ENCODE measurements at places on chromosomes 6 and 20. TPM values are rescaled to one million over a fixed set of nuclear protein-coding genes. Genes with fewer than 3 reads are reported as not detected.

DNA sequence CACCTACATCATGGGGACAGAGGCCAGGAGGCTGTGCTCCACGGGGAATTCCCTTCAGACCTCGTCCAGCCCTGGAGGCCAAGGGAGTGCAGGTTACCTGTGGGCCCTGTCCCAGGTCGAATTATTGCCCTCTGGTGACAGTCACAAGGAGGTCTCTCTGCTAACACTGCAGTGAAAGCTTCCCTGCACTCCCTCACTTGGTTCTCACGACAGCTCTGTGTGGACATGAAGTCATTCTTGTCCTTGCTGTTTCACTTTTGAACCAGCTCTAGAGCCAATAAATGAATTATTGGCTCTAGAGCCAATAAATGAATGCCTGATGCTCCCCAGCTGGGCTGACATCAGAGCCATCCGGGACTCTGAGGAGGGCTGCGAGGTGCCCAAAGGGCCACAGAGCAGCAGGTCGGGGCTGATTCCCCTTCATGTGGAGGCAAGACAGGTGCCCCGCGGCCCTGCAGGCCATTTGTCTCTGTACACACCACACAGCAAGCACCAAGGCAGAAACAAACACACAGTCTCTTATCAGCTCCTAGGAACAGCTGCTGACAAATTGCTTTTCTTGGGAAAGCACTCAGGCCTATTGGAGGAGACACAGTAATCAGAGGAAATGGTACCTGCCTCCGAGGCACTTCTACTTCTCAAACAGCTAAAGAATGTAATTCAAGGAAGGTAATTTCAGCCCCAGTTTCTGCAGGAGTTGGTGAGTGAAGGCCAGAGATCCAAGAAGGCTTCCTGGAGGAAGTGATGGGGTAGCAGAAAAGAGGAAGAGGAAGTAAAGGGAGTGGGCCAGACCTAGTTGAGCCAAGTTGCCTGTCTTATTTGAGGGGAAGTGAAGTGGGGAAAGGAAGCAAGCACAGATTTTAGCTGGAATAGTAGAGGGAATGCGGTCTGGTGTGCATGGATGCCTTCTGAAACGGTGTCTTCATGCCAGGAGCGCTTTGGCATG is 27.5 kb upstream of the TBXT start:
- no peak for DNase-seq

- DNase-seq: no peak
Observed at GRCh38 chr6:3484192-3484591, 27.3 kb upstream of the SLC22A23 start.

DNA sequence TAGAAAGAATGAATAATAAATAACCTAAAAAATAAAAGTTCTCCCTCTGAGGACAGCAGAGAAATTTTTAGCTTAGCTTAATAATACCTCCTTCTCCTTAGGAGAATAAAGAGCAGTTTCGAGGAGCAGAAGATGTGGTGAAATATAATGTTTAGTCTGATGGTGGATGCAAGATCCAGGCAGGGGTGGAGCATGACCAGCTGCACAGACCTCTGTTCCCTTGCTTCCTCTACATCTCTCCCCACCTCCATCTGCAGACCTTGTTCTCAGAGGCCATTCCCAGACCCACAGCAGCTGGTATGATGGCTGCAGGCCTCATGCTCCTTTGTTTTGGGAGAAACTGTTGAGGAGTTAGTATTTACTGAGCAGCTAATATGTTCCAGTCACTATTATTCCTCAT is 1.5 kb downstream of the BTN3A2 start:
- no peak for DNase-seq

DNA sequence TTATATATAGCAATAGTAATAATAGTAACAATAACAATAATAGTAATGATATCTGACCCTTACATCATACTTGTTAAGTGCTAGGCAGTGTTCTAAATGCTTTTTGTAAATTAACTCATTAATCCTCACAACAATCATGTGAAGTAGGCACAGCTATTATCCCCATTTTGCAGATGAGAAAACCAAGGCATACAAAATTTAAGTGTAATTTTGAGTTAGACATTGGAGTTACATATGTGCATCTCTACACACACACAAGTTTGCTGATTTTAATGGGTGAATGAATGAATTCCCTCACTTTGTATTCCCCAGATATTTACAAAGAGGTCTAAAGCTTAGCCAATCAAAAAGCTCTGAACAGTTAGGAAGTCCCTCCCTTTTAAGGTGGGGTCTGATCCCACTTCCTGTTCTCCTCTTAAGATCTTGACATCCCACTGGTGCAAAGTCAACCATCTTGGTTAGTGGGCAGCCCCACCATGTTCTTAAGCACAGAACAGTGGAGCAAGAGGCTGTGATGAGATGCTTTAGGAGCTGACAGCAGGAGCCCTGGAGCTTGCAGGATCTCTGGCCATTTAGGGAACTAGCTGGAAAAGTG is 85.3 kb upstream of the FOXP4 start:
- no peak for DNase-seq

DNA sequence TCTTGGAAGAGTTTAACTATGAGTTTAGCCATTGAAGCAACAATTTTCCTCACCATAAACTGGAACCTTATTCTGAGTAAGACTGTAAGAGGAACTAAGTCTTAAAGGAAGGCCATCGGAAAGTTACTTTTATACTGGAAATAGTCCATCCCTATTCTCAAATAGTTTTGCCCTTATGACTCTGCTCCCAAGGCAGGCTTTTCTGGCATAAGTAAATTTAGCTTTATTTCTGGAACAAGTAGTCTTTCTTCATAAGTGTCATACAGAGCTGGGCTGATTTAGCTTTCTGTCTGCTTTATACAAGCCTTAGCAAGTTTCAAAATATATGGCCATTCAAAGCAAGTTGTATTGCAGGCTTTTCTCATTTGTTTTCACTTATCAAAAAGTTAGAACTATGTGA is 328.1 kb downstream of the HACE1 start:
- no peak for DNase-seq

DNA sequence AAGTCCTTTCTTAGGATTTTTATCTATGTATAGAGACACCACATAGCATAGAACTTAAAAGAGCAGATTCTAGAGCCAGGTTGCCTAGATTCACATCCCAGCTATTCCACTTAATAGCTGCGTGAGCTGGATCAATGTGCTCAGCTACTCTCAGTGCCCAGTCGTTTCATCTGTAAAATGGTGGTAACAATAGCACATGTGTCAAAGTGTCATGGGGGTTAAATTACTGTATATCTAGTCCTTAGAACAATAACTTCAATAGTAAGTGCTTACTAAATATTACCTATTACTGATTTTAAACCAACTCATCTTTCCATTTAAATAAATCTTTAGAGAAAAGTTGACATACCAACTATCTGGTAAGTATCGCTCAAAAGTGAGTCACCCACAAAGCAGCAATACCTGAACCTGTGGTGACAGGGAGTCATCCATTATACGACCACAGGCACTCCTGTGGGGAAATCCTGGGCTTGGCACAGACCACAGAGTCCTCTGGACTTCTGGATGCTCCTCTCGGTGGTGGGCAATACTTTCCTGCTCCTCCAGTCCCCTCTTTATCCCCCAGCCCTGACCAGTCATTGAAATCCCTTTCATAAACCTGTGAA is 154.8 kb downstream of the PDSS2 start:
- no peak for DNase-seq

DNA sequence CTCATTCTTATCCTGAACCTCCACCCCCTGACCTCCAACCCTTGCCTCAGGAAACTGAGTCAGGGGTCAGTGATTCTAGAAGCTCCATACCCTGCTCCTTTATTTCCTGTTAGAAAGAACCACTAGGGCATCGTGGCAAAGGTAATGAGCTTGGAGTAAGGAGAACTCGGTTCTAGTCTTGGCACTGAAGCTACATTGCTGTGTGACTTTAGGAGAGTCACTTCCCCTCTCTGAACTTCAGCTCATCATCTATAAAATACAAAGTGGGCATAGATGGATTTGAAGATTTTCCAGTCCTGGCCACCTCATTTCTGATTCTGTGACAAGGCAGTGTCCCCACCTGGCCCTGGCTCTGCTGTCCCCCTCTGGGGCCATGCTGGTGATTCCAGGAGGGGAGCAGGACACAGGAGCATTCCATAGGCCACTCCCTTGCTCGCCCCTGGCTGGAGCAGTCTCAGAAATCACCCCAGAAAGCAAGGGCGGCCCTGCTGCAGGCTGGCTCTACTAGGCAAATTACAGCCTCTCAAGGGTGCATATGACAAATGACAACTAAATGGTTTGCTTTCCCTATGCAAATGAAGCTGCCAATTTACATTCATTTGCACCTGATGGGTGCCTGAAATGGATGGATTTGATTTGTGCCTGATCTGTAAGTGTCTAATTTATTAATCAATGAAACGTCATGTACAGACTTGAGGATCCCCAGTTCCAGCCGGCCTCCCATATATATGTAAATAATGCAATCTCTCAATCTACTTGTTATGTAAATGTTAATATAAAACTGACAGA is 62.2 kb downstream of the LRFN2 start:
- no peak for DNase-seq

- no peak for DNase-seq
Observed at GRCh38 chr20:16363506-16364319, 209.5 kb downstream of the KIF16B start.

DNA sequence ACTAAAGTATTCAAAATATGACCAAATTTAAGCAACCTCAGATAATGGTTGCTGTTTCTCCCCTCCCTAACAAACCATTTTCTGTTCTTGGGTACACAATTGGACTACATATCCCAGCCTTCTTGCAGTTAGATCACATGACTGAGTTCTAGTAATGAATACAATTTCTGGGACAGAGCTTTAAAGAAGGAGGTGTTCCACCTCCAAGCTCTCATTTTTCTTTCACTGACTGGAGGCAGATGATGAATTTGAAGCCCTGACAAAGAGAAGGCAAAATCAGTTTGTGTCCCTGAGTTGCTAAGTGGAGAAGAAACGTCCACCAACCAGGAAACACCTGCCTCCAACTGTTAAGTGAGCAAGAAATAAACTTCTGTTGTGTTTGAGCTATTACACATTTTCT is 117.2 kb downstream of the LCA5 start:
- no peak for DNase-seq

GRCh38 chr20:52959125-52959524 is 13.0 kb upstream of the TSHZ2 start:
- DNase-seq: no peak

DNA sequence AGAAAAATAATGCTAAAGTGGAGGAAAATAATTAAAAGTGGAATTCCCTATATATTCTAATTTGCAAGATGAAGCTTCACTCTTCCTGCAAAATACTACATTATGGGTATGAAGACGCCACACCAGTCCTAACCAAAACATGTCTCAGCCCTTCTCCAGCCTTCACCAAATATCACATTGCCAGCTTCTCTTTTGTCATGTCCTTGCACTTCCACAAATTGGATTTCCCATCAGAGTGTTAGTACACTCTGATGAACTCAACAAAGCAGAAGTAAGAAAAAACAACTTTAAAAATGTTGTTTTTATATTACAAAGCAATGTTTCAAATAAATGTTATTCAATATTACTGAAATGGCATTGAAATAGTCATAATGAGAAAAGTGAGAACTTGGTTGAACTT is 62.4 kb upstream of the RNF146 start:
- no peak for DNase-seq

GRCh38 chr20:30985386-30985785 is 272.1 kb upstream of the DEFB115 start:
- peak; percentile 50 for DNase-seq

Gene FOXC1
- total RNA-seq: 125 TPM

Gene BFSP1
- total RNA-seq: 11.7 TPM

Gene F13A1
- 2.7 TPM for total RNA-seq

Measured in chondrocyte (in vitro differentiated cells).